ENCODE measurements at places on chromosomes 5 and 9.

- DNase-seq: peak; percentile 83
These were observed 69.3 kb downstream of the SNX30 start for GRCh38 chr9:112819635-112820496.

GRCh38 chr9:35847792-35848572 is 19.0 kb downstream of the TMEM8B start:
- peak; percentile 96 for DNase-seq

- DNase-seq: no peak
These were observed 325.9 kb upstream of the CYLC2 start for GRCh38 chr9:102669220-102669619.

DNA sequence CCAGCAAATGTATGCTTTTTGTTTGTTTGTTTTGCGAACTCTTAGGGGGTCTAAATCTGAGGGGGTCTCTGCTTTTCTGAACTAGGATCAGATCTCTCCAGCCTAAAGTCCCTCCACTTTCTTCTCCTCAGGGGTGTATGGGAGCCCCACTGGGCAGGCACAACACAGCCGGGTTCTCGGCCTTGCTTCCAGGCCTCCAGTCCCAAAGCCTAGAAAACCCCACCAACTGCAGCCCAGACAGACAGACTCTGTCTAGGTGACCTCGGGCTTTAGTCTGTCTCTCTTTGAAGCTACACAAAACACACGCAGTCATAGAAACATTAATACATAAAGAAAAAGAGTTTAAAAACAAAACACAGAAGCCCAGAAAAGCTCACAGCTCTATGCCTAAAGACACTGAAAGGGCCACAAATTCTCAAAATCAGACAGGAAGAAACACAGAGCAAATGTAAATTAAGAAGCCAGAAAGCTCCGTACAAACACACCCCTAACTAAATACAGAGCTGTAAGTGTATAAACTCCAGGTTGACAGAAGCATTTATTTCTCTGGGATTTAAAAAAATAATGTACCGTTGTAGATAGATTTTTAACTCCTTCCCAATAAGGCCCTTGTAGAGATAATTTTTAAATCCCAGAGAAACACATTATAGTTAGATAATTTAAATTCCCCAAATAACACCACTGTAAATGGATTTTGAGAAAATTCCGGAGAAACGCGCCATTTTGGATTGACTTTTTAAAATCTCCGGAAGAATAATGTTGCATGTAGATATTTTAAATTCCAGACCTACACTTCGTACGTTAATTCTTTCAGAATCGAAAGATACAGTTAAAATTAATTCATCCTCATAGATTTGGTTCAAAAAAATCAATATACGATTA is 2.0 kb downstream of the PITX1 start:
- DNase-seq: no peak

- DNase-seq: no peak
These were observed 51.2 kb downstream of the CHD1 start for GRCh38 chr5:98877600-98877999.

GRCh38 chr9:8115570-8115969 is 316.0 kb upstream of the DMAC1 start:
- no peak for DNase-seq

DNA sequence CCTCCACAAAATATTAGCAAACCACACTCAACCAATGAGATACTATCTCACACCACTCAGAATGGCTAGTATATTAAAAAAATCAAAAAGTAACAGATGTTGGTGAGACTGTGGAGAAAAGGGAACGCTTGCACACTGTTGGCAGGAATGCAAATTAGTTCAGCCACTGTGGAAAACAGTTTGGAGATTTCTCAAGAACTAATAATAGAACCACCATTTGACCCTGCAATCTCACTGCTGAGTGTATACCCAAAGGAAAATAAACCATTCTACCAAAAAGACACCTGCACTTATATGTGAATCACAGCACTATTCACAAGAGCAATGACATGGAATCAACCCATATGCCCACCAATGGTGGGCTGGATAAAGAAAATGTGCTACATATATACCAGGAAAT is 393.5 kb downstream of the PDE4D start:
- peak; percentile 24 for DNase-seq

- no peak for DNase-seq
These were observed 22.4 kb upstream of the PITX1 start for GRCh38 chr5:135056316-135057030.

DNA sequence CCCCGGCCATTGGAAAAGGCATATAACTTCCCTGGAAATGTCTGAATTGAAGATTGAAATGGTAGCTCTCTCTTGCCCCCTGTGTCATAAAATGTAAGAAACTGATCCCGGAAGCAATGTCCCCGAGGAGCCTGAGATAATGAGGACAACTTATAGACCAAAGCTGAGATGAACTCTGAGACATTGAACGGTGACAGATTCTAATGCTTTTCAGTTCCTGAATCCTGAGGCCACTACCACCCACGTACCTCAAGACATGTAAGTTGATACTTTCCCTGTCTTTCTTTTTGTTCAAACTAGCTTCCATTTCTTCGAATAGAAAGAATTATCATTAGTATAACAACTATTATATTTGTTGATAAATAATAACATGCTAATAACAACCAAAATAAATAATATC is 51.0 kb downstream of the KIF4B start:
- no peak for DNase-seq

- DNase-seq: no peak
These were observed 477.8 kb downstream of the SPATA31A7 start for GRCh38 chr9:61667559-61668121.

DNA sequence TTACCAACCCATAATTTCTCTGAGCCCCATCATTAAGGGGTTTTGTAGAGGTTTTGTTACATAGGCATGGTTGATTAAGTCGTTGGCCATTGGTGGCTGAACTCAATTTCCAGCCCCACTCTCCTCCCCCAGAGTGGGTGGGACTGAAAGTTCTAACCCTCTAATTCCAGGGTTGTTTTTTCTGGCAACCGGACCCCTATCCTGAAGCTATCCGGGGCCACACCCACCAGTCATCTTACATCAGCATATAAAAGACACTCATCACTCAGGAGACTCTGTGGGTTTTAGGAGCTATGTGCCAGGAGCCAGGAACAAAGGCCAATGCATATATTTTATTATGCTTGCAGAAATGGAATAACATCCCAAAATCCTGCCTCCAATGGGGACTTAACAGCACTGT is 186.0 kb downstream of the NXNL2 start:
- peak; percentile 8 for DNase-seq

DNA sequence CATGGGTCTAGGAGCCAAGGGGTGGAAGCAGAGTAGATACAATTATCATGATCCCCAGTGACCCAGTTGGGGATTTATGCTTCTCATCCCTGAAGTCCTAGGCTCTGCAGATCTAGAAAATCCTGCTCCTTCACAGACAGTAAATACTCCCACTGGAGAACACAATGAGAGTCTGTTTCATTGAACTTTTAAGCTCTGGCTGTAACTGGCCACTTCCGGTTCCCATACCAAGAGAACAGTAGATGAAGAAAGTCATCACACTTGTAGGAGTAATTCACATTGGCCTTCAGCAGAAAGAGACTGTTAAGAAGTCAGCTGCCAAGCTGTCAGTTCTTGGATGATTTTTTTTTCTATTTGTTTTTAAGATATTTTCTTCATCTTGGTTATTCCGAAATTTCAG is 597.1 kb downstream of the ACTL7B start:
- DNase-seq: no peak

DNA sequence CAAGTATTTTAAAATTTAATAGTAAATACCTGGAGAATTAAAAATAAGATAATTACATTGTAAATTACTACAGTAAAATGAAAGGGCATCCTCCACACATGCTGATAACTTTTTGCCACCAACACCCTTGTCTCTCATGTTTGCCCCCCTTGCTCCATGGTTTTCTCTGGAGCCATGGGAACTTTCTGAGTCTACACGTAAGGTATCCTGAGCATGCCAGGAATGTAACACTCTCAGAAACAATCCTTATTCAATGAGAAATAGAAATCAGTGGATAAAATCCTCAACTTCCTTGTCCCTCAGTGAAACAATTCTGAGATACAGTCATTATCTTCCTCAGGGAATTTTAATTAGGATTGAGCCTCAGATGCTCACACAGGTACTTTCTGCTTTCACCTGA is 108.9 kb downstream of the IZUMO3 start:
- no peak for DNase-seq

- peak; percentile 10 for DNase-seq
These were observed 51.0 kb upstream of the MPDZ start for GRCh38 chr9:13330396-13331004.

DNA sequence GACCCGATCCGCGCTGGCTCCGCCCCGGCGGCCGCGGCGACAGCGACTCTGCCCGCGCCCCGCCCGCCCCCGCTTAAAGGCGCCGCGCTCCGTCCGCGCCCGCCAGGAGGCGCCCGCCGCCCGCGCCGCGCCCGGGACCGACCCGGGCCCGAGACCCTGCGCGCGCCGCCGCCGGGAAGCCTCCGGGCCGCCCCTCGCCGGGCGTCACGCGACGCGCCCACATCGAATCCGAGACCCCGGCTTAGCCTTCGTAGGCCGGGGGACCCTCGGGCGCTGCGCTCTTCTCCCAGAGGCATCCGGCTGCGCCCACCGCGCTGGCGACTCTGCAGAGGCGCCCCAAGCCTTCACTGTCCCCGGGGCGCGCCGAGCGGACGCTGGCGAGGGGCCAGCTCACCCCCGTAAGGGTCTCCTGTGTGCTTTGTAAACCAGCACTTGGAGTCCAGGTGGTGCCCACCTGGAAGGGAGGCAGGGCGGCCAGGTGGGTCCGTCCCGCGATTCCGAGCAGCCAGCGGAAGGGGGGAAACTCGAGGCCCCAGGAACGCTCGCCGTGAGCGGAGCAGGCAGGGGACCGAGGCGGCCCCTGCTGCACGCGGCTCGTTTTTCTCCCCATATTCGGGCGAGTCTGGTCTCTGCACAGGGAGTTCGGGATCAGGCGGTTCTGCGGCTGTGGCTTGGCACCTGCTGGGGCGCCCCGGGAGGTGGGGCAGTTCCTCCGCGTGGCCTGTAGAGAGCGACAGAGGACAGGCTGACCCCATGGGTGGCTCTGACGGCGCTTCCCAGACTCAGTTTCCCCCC is 423 bp upstream of the ABCA2 start:
- no peak for DNase-seq

DNA sequence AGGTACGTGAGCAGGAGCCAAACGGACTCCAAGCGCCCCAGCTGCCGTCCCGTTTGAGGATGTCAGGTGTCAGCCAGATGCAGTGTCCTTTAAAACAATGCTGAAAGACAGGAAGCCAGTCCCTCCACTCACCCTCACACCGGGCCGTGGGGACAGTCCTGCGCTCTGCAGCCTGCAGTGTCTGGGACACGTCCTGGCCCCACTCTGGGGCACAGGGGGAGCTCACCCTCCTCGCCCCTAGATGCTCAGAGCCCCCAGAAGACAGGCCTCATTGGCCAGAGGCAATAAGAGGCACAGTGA is 79.7 kb downstream of the ZNF354C start:
- DNase-seq: no peak

DNA sequence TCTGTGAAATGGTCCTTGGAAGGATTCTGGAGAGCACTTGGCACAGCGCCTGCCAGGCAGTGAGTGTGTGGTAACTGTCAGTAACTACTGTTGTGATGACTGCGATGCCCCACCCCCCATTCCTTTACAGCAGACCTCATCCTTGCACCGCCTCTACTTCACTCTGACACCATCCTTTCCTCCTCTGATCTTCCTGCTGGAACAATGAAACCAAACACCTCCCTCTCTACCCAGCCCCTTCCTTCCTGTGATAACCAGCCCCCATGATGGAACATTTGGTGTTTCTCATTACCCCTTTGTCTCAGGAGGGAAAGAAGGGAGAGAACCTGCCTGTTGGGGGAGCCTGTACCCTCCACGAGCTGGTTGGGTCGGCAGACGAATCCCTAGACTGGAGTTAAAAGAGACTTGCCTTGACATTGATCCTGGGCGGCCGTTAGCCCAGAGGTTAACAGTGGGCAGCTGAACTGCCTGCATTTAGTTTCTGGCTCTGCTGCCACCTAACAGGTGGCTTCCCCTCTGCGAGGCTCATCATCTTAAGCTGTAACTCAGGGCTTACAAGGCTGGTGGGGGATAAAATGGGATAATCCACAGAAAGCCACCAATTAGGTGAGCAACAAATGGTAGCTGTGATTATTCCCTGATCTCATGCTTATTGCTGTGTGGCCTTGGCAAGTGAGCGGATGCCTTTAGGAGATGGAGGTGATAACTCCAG is 34.2 kb upstream of the GRPEL2 start:
- DNase-seq: peak; percentile 67

- no peak for DNase-seq
These were observed 1.7 kb upstream of the ARID3C start for GRCh38 chr9:34630402-34631154.

GRCh38 chr5:116308391-116308790 is 223.6 kb downstream of the COMMD10 start:
- peak; percentile 25 for DNase-seq

GRCh38 chr5:9851458-9851857 is 221.3 kb upstream of the TAS2R1 start:
- DNase-seq: peak; percentile 92

GRCh38 chr5:89417990-89418389 is 535.0 kb upstream of the MEF2C start:
- DNase-seq: no peak

DNA sequence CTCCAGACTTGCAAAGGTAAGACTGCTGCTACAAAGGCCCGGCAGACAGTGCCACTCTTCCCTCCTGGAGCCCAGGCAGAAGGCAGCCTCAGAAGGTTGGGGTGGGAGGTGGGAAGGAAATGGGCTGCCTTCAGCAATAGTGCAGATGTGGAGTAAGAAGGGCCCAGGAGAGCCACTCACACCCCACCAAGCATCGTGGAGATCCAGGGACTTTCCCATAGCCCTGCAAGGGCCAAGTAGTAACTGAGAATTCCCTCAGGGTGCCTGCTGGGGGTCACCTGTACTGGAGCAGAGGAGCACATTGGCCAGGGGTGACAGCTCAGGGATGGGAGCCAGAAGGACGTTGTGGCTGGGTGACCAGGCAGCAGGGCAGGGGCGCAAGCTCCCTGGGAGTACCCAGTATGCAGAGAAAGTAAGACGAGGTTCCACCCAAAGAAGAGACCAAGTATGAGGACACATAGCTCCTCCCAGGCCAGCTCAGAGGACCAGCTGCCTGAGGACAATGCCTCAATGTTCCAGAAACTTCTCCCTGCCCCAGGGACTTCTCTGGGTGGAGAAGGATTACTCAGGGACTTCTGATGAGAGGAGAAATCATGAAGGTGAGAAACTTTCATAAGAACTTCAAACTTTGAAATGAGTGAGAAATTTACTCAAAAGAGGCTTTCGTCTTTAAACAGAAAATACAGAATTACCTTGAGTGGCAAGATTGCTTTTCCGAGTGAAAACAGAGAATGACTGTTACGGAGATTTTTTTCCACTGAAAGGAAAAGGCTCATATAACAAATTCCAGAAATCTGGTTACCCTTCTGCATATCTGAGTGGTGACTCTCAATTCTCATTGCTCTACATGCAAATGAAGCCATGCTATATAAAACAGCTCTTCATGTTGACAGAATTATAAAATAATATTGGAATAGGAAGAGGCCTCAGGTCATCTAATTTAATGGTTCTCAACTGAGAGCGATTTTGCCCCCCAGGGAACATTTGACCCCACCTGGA is 87.9 kb upstream of the TRIO start:
- peak; percentile 80 for DNase-seq
